ENCODE measurements at places on chromosomes 3 and 15.

DNA sequence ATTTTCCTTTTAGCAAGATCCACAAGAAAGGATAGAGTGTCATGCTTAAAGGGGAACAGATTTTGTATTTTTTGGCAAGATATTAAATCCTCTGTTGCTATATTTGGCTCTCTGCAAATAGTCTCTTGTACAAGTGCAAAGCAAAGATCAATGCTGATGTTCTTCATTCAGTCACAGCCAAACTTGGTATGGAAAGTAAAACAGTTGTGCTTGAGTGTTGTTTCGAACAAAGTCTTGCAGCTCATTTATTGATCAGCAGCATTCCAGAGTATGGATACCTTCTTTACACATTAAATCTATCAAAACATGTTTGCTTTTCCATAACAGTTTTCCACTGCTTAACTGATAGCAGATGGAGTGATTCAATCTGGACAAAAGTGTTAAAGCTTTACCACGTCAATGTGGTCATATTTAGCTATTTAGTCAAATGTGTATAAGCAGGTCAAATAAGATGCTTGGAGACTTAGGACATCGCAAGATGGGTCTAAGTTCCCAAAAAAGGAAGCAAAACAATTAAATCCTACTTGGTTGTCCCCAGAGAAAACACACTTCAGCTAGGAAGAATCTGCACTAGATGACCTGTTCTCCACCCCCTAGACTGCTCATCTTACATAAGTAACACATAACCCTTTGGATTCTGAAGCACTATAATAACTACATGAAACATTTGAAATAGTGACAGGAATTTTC, 52.4 kb downstream of the VGLL3 start:
- DNase-seq: no peak

- DNase-seq: no peak
Observed at GRCh38 chr3:188574885-188575284, 420.9 kb downstream of the LPP start.

- DNase-seq: no peak
Observed at GRCh38 chr15:70664494-70664893, 98.9 kb downstream of the UACA start.

GRCh38 chr15:40857601-40858341, 13.9 kb downstream of the SPINT1 start:
- peak; percentile 89 for DNase-seq

GRCh38 chr15:88725305-88726210, 77.7 kb upstream of the ACAN start:
- no peak for DNase-seq

GRCh38 chr3:87732294-87732693, 326.5 kb downstream of the CGGBP1 start:
- no peak for DNase-seq

Measured in progenitor cell of endocrine pancreas (in vitro differentiated cells).